T-helper 2 cell treated with Interferon-gamma antibody and Interleukin-4, amounts not matched to agents 5 μg/mL and 100 μg/mL, for 36 hours (primary cell): ENCODE measurements at places on chromosomes 6 and 20.

DNA sequence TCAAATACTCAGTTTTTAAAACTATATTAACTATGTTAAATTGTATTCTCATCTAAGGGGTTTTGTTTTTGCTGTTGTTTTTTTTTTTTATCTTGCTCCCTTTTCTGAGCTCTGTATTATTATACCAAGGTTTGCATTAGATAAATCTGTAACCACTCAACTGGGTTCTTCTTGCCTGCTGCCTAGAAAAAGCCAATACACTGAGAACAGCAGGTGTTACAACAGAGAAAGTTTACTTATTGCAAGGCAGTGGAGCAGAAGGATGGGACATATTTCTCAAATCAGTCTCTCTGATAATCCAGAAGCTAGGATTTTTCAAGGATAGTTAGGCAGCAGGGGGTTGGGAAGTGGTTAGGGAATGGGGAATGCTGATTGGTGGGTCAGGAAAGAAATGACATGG lies 378.8 kb upstream of the PLCB4 start:
- no peak for DNase-seq
- H3K4me1 ChIP-seq: no peaks in the 10 kb centered on the region
- H3K27me3 ChIP-seq: no peaks in the 10 kb centered on the region
- no peak overlapping the region for H3K4me3 ChIP-seq

DNA sequence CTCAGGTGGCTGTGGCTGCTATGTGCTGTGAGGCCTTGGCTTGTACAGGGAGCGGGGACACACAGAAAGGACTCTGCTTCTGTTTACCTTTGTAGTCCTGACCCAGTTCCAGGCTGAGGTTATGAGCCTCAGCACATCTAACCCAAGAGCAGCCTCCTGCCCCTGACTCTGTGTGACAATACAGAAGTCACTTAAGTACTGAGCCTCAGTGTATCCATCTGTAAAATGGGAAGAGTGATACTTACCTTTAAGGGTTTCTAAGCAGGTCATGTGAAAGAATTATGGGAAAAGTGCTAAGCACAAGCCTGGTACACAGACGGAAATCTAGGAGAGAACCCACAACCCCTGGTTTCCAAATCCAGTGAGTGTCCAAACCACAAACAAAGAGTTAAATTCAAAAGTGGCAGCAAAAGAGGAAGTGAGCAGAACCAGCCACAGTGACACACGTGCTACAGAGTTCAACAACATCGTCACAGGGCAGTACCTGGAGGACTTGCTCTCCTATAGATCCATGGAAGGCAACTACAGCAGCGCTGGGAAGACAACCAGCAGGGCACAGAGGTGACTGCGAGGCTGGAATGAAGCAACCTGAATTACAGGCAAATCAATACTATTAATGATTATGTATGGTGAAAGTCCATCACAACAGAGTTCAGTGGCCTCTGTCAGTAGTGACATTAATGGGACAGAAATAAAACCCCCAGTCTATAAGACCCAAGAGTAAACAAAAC lies 12.5 kb downstream of the TRIM26 start:
- DNase-seq: no peak
- peaks cover 35% of the 10 kb centered on the region for H3K36me3 ChIP-seq
- H3K27me3 ChIP-seq: no peaks in the 10 kb centered on the region
- H3K4me3 ChIP-seq: no peak overlapping the region
- peaks cover 21% of the 10 kb centered on the region for H3K4me1 ChIP-seq
- H3K27ac ChIP-seq: peak overlapping the region; percentile 19

DNA sequence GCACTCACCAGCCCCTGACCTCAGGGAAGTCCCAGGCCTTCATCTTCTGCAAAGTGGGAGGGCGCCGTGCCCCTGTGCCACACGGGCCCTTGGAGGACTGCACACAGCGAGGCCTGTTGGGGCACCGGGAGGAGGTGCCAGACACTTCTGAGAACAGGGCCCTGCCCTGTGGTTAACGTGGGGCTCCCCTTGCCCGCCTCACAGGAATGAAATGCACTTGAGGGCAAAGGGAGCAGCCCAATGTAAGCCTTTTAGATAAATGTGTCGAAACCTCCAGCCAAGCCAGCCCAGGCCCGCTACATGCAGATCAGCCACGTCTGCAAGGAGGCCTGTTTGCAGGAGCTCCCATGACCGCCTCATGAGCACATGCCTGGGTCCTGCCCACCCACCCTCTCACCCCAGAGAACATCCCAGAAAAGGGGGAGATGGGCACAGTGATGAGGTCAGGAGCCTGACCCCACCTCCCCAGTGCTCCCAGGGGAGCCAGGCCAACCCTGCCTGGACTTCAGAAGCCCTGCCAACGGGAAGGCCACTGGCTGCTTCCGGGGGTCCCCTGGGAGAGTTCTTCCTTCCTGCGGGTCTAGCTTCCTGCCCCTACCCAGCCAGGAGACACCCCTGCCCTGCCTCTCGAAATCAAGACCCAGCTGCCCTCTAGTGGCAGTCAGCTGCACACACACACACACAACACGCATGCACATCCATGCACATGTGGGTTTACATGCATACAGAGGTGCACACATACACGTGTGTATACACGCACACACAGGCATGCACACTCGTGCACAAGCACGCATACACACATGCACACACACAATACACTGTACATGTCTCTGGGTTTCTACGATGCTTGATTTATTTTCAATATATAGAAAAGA lies 178.7 kb downstream of the TAF4 start:
- no peaks in the 10 kb centered on the region for H3K36me3 ChIP-seq
- H3K27me3 ChIP-seq: no peaks in the 10 kb centered on the region
- DNase-seq: no peak
- no peak overlapping the region for H3K27ac ChIP-seq
- H3K4me3 ChIP-seq: no peak overlapping the region
- peaks cover 2% of the 10 kb centered on the region for H3K4me1 ChIP-seq

- peaks cover 37% of the 10 kb centered on the region for H3K36me3 ChIP-seq
- no peaks in the 10 kb centered on the region for H3K27me3 ChIP-seq
- peaks cover 6% of the 10 kb centered on the region for H3K4me1 ChIP-seq
- DNase-seq: no peak
- H3K4me3 ChIP-seq: no peak overlapping the region
Measured at GRCh38 chr6:135306166-135306565, 125.1 kb downstream of the MYB start.

- H3K4me1 ChIP-seq: no peaks in the 10 kb centered on the region
- H3K4me3 ChIP-seq: no peak overlapping the region
- H3K27ac ChIP-seq: no peak overlapping the region
- H3K27me3 ChIP-seq: no peaks in the 10 kb centered on the region
- no peaks in the 10 kb centered on the region for H3K36me3 ChIP-seq
- no peak for DNase-seq
Measured at GRCh38 chr20:16562259-16562658, 11.0 kb downstream of the KIF16B start.

- no peaks in the 10 kb centered on the region for H3K27me3 ChIP-seq
- H3K4me3 ChIP-seq: no peak overlapping the region
- no peaks in the 10 kb centered on the region for H3K36me3 ChIP-seq
- no peak for DNase-seq
- H3K27ac ChIP-seq: no peak overlapping the region
Measured at GRCh38 chr6:109306733-109307132, 75.5 kb downstream of the CD164 start.

- no peak overlapping the region for H3K4me3 ChIP-seq
- no peak for DNase-seq
- H3K36me3 ChIP-seq: no peaks in the 10 kb centered on the region
- H3K27ac ChIP-seq: no peak overlapping the region
- no peaks in the 10 kb centered on the region for H3K27me3 ChIP-seq
Measured at GRCh38 chr20:19907326-19908056, 109.7 kb upstream of the NAA20 start.

DNA sequence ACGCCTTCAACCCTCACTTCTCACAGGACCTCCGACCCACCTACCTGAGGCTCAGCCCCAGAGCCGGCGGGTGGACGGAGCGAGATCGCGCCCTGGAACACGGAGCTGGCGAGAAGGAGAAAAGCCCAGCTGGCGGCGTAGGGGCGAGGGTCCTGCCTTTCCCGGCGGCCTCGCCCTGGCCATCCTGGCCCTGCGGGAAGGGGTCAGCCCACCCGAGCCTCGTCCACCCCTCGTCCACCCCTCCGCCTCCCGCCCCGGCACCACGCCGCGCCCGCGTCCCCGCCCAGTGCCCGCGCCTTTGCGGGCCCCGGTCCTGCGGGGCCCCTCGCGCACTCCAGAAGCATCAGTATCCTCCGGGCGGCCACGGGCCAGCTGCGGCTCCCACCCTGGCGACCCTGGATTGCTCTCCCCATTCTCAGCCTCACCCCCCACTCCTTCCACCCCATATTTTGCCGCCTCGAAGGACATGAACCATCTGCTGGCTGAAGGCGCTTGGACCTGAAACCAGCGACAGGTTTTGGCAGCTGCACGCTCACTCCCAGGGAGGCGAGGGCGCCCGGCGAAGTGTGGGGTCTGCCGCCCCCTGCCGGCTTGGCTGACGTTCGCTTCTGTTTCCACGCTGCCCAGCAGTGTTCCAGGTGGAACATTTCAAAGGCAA lies 65.1 kb downstream of the PLG start:
- H3K4me3 ChIP-seq: peak overlapping the region; percentile 78
- H3K36me3 ChIP-seq: no peaks in the 10 kb centered on the region

DNA sequence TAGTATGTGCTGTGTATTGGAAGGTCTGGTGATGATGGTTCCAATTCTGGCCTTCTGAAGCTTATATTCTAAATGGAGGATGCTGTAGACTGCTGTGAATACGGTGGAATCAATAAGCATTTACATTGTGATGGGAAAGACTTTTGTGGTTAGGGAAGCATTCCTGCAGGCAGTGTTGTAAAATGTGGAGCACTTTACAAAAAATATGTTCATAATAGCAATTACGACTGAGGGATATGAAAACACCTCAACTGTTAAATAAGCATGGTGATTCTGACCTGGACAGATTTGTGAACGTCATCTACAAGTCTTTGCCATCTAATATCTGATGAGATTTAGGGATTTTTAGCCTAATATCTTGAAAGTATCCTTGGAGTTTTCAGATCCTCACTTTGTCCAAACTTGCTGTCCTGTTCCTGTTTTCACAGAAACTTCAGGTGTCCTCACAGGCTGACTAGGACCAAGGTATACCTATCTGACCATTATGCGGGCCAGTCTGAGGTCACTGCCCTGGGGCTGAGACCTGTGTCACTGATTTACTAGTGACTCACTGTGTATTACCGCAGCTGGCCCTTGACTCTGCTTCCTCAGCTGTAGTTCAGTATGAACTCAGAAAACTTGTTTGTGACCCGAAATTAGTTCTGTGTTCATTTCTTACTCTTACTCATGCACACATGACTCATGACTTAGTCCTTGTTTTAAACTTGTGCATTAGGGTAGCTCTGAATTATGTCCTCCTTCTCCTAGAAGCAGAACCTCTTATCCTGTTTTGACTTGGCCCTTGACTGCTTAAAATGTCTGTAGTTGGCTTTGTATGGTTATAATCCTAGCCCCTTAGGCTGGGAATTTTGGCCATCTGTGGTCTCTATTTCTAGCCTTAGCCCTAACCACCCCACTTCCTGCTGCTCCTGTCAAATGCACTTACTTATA lies 343.0 kb downstream of the CDKAL1 start:
- H3K4me3 ChIP-seq: no peak overlapping the region
- H3K27ac ChIP-seq: no peak overlapping the region
- H3K4me1 ChIP-seq: peaks cover 10% of the 10 kb centered on the region

DNA sequence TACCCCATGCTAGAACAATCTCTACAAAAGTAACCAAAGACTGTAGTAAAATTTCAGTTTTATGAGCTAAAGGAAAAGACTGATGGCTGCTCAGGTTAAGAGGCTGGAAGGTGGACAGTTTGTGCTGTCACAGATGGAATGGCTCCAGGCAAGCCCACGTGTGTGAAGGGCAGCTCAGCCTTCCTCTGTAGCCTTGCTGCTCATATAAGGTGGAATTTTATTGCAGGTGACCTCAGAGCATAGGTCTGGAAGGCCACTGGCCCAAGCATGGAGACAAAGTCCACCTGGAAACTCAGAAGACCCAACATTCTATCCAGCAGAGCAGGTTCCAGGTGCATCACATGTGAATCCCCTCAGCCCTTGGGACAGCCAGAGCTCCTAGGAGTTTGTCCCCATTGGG lies 53.6 kb downstream of the KAT14 start:
- no peak overlapping the region for H3K4me3 ChIP-seq
- peaks cover 3% of the 10 kb centered on the region for H3K4me1 ChIP-seq
- H3K27me3 ChIP-seq: no peaks in the 10 kb centered on the region
- H3K27ac ChIP-seq: no peak overlapping the region
- peaks cover 13% of the 10 kb centered on the region for H3K36me3 ChIP-seq

- H3K4me3 ChIP-seq: no peak overlapping the region
- peak; percentile 58 for DNase-seq
- H3K4me1 ChIP-seq: peaks cover 16% of the 10 kb centered on the region
- H3K36me3 ChIP-seq: no peaks in the 10 kb centered on the region
- no peak overlapping the region for H3K27ac ChIP-seq
Measured at GRCh38 chr6:158213925-158214674, 46.0 kb downstream of the GTF2H5 start.

GRCh38 chr6:133550026-133550425 lies 308.9 kb downstream of the EYA4 start:
- peaks cover 2% of the 10 kb centered on the region for H3K27me3 ChIP-seq
- no peaks in the 10 kb centered on the region for H3K4me1 ChIP-seq
- DNase-seq: no peak
- no peaks in the 10 kb centered on the region for H3K36me3 ChIP-seq

GRCh38 chr6:90610301-90610750 lies 23.5 kb upstream of the MAP3K7 start:
- DNase-seq: no peak
- no peaks in the 10 kb centered on the region for H3K36me3 ChIP-seq
- H3K4me3 ChIP-seq: peak overlapping the region; percentile 89
- H3K4me1 ChIP-seq: peaks cover 9% of the 10 kb centered on the region
- H3K27ac ChIP-seq: no peak overlapping the region
- peaks cover 63% of the 10 kb centered on the region for H3K27me3 ChIP-seq

DNA sequence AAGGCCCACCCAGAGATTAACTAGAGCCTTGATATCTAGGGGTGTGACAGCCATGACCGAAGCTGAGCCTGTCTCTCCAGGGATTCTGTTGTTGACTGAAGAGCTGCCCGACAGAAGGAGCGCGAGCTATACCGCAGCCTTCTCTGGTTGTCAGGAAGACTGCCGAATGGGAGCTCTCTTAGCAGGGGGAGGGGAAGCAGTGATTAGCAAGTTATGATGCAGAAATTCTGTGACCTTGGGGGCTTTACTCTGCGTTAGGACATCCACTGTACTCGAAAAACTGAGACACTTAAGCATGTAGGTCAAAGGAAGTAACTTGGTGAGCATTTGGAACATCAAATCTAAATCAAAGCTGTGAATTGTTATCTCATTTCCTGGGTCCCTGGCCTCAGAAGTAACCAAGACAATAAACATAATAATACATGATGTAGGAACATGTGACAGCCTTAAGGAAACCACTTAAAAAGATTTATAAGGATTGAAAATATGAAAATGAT lies 84.7 kb downstream of the MAP3K4 start:
- H3K4me1 ChIP-seq: peaks cover 10% of the 10 kb centered on the region
- no peaks in the 10 kb centered on the region for H3K27me3 ChIP-seq
- no peak for DNase-seq
- H3K36me3 ChIP-seq: peaks cover 6% of the 10 kb centered on the region
- H3K27ac ChIP-seq: no peak overlapping the region

- H3K27me3 ChIP-seq: peaks cover 88% of the 10 kb centered on the region
- no peak overlapping the region for H3K4me3 ChIP-seq
- H3K36me3 ChIP-seq: no peaks in the 10 kb centered on the region
- H3K27ac ChIP-seq: no peak overlapping the region
Measured at GRCh38 chr6:41373919-41374617, 38.7 kb downstream of the NCR2 start.
